ENCODE measurements at places on chromosomes 7 and 10. TPM values are rescaled to one million over a fixed set of nuclear protein-coding genes. Genes with fewer than 3 reads are reported as not detected.

Gene GTPBP10
- 3.8 TPM for total RNA-seq

Gene TEX36
- total RNA-seq = not detected

Gene NPC1L1
- total RNA-seq = under 0.01 TPM

Gene LOXL4
- total RNA-seq = 2.2 TPM

Gene PRSS37
- total RNA-seq = not detected

Gene OR2A5
- total RNA-seq = not detected

GRCh38 chr10:118209215-118209614 lies 132.9 kb downstream of the FAM204A start:
- DNase-seq = no peak

DNA sequence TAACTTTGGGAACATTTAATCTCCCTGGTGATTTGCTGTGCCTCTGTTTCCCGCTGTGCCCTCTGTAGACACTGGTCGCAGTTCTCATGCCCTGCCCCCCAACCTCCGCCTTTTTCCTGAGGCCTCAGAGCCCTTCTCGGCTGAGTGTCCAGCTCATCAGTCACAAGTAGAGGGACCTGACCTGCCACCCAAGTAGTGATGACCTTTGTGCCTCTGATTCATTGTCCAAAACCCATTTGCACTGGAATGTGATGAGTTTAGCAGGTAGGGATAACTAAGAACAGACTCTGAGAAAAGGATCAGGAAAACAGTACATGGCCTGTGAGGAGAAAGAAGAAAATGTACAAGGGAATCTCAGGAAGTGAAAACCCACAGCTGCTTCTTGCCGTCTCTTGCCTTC lies 58.8 kb downstream of the LANCL2 start:
- no peak for DNase-seq

- peak; percentile 57 for DNase-seq
Measured at GRCh38 chr10:110414548-110415309, 83.0 kb upstream of the DUSP5 start.

DNA sequence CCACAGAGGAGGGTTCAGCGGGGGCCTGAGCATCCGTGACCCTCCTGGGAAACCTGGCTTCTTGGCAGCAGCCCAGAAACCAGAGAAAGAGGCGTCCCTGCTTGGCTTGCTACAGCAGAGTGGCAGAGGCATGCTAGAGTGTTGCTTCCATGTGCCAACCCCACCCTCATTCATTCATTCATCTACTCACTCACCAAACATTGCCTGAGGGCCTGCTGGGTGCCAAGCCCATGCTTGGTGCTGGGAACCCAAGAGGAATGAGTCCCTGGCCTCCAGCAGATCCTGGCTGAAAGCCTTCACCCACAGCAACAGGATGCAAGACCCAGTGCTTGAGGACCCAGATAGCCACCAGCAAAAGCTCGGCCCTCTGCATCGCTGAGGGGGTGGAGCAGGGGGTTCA lies 129.0 kb downstream of the CDH23 start:
- no peak for DNase-seq

DNA sequence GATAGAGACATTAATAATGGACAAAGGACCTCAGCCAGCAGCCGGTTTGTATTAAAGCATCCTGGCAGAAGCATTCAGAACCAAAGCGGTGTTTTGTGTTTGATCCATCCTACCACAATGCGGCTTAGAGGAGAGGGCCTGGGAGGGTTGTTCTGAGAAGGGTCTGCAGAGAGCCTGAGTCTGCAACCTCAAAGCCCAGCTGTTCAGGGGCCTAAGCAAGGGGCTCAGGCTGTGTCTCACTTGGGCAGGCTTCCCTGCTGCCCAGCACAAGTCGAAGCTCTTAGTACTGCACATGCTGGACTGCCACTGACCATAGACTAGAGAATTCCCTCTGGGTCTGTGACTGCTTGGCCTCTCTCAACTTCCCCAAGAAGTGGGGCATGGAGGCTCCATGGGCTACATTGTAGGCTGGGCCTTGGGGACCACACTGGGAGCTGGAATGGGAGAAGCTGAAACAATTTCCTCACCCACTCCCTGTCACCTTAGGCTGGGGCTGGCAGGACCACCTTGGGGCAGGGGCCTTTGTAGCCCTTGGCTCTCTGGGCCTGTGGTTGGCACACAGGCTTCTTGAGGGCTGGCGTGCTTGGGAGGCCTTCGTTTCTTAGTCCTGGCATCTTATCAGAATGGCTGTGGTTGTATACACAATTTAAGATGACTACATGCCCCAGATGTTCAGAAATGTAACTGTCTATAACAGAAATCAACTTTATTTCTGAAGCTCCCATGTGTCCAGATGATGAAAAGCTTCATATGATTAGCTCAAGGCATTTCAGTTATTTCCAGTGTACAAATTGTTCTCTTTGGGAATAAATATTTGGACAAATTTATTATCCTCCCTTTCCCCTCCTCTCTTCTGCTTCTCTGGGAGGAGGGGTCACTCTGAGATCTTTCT lies 44.5 kb downstream of the LRRC18 start:
- no peak for DNase-seq

- no peak for DNase-seq
Measured at GRCh38 chr10:43949351-43949750, 300.7 kb upstream of the ZNF32 start.

- no peak for DNase-seq
Measured at GRCh38 chr10:110516815-110517492, 19.2 kb downstream of the DUSP5 start.

- no peak for DNase-seq
Measured at GRCh38 chr7:47553309-47553708, 28.6 kb downstream of the TNS3 start.

GRCh38 chr10:121087129-121087528 lies 236.0 kb downstream of the WDR11 start:
- no peak for DNase-seq

GRCh38 chr7:100914879-100915447 lies 19.3 kb upstream of the ACHE start:
- no peak for DNase-seq

- DNase-seq = no peak
Measured at GRCh38 chr7:130553398-130554029, 61.6 kb downstream of the MEST start.

All from hematopoietic multipotent progenitor cell (in vitro differentiated cells).